ENCODE measurements at places on chromosomes 1 and 21.
A peak's percentile ranks its signal among the peaks of the same experiment; 100 is the strongest.

GRCh38 chr21:34939673-34940331, 109.3 kb downstream of the RUNX1 start:
- no peak for DNase-seq

GRCh38 chr1:68361346-68361910, 88.3 kb downstream of the RPE65 start:
- DNase-seq: no peak

GRCh38 chr1:200343874-200344273, 66.0 kb downstream of the ZNF281 start:
- DNase-seq: no peak

- no peak for DNase-seq
Observed at GRCh38 chr1:116488071-116488470, 82.8 kb downstream of the CD58 start.

DNA sequence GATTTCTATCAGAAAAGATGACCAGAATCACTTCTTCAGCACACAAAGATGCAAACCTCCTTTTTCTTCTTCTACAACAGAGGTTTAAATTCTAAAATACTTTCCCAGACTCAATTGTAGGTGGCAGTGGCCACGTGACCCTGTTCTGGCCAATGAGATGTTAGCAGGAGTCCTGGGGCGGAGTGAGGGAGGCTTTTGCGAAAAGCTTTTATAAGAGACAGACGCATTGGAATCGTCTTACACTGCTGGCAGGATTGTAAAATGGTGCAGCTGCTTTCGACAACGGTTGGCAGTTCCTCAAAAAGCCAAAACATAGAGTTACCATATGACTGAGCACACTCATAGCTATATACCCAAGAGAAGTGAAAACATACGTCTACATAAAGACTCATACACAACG, 87.0 kb upstream of the MAGI3 start:
- DNase-seq: no peak

DNA sequence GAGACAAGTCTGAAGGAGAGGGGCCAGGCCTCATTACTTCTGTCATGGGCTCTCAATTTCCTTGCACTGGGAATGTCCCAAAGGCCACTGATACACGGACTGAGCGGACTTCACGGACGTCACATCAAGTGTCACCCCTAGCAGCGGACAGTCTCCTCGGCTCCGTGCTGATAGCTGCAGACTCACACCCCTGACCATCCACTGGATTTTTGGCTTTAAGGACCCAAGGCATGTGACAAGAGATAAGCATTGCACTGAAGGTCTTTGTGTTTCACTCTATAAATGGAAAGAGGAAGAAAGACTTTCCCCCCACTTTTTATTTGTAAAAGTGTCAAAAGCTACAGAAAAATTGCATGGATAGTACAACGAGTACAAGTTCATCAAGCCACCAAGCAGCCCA, 200.4 kb upstream of the FGGY start:
- no peak for DNase-seq

DNA sequence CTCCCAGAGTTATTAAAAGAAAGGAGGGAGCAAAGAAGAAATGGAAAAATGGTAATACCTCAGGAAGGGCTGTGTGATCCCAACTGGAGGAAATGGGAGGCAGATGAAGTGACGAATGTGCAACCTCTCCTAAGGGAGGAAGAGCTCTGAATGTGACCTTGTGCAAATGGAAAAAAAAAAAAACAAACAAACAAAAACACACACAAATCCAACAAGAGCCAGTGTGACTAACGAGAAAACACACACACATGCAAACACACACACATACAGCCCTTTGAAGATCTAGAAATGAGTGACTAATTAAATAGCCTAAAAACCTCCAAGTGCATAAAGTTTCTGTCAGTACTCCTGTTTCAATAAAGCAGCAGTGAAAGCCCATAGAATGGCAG, 49.0 kb downstream of the CCN1 start:
- no peak for DNase-seq

DNA sequence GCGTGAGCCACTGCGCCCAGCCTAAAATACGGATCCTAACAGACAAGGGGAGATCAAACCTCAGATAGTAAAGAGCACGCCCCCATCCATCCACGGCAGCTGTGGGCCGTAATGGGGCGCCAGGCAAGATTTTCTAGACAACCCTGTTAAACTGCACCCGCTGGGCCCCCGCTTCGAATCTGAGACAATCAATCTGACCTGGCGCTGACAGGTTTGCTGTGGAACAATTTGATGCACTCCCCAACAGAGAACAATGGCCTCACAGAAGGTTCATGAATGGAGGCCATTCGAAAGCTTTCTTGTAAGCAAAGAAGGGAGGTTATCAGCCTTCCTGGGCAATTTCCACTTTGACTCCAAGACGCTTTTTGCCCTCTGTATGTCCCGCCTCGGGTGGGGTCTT, 30.5 kb downstream of the CLSTN1 start:
- no peak for DNase-seq

- DNase-seq: no peak
Observed at GRCh38 chr1:155254228-155254713, 1.0 kb downstream of the ENTREP3 start.

DNA sequence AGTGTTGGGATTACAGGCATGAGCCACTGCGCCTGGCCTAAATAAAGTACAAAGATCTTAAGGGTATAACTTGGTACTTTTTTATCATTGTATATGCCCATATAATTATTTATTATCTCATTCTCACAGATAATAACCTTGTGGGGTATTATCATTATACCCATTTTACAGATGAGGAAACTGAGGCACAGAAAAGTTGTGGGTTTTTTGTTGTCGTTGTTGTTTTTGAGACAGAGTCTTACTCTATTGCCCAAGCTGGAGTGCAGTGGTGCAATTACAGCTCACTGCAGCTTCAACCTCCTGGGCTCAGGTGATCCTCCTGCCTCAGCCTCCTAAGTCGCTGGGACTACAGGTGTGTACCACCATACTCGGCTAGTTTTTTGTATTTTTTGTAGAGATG, 4.1 kb downstream of the CGN start:
- DNase-seq: no peak

- DNase-seq: peak; percentile 66
Observed at GRCh38 chr1:147504801-147505311, 36.4 kb upstream of the BCL9 start.

GRCh38 chr1:203480084-203480483, 4.5 kb downstream of the PRELP start:
- DNase-seq: no peak

DNA sequence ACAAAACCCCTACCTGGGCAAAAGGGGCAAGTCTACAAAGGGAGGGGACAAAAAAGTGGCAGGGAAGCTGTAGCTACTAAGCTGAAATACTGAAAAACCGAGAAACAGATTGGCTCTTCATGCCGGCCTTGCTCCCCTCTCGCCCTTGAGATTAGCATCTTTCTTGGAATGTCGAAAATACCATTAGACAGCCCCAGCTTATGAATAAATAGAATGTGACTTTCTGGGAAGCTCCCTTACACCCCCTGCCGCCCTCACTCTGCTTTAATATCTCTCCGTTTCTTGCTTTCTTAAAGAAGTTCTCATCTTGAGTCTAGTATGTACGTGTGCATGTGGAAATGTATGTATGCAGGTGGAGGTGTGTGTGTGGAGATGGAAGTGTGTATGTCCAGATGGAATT, 14.1 kb downstream of the TRAF3IP3 start:
- no peak for DNase-seq

DNA sequence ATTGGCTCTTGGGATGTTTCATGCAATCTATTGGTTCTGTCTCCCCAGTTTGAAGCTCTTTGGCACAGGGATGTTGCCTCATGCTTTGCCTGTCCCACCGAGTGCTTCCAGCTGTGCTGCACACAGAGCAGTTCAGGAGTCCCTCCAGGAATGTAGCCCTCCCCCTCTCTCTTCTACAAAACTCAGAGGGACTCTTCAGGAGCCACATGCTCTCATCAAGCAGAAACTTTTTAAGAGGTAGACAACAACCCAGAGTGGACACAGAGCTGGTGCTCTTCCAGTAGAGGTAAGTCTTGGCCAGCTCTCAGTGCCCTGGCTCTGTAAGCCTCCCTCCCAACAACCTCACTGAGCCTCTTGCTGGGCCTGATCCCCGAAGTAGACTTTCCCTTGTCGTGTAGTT, 11.6 kb upstream of the ZNF697 start:
- no peak for DNase-seq

DNA sequence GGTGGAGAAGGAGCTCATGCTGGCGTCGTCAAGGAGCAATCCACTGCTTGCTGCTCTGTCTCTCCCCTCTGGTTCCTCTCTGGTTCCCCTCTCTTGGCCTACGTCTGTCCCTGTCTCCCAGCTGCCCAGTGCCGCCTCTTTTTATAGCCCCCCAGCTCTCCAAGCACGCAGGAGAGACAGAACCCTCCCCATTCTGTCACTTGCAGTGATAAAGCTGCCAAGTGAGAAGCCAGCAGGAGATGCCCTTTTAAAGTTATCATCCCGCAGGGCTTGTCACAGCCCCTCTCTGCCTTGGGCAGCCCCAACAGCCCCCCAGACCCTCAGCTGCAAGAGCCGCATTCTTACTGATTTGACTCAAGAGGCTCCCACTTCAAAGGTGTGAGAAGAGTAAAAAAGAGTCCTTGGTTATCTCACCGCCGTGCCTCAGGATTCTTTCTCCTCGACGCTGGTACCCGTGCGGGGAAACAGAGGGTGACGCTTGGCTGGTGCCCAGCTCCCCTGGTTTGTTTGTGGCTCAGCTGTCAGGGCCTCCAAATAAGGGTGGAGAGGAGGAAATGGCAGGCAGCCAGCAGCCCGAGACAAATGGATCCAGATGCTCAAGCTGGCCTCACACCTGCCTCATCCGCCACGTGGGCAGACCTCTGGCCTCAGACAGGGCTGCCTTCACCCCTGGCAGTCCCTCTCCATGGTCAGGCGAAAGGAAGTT, at the start of gene NPPA:
Gene NPPA, minus strand, starts transcription at position 117 of the 706 bp plus-strand sequence. Its CDS starts 99 bp downstream, at position 18.
- no peak for DNase-seq

DNA sequence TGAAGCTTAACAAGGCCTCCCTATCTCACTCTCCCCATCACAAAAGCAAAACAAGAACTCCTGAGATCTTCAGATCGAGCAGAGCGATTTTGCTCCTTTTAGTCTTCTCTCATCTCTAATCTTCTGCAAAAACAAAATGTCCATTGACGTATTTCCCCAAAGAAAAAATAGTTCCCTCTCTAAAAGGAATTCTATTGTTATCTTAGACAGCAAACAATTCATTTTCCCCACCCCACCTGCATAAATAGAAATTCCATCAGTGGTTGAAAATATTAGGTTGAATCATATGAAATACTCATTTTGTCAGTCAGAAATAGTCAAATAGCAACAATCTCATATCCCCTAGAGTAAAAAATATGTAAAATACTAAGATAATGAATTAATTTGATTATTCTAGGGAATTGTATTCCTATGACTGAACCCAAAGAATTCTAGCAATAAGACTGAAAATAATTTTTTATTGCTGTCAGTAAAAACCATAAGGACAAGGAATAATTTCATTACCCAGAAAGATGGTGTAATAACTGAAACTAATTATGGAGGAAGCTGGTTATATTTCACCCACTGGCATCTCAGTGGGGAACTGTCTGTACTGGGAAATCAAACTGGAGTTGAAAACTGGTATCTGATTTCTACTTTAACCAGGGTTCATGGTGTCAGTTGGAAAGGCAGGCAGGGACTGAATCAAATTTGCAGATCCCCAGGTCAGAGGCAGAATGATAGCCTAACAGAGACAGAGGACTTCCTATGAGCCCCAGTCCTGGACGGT, 51.3 kb downstream of the RHOU start:
- DNase-seq: no peak

DNA sequence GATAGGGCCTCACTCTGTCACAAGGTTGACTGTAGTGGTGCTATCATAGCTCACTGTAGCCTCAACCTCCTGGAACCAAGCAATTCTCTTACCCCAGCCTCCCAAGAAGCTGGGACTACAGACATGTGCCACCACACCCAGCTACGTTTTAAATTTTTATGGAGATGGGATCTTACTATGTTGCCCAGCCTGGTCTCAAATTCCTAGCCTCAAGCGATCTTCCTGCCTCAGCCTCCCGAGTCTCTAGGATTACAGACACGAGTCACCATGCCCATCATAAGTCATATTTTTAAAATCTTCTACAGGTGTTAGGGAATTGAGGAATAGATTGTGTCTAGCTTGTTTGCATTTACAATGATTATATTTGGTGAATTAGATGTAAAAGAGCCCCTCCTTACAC, 127.0 kb downstream of the CCDC185 start:
- DNase-seq: no peak

- DNase-seq: no peak
Observed at GRCh38 chr1:172341697-172342096, 78.8 kb upstream of the C1orf105 start.

- DNase-seq: no peak
Observed at GRCh38 chr1:17016317-17016661, 4.6 kb upstream of the ATP13A2 start.

DNA sequence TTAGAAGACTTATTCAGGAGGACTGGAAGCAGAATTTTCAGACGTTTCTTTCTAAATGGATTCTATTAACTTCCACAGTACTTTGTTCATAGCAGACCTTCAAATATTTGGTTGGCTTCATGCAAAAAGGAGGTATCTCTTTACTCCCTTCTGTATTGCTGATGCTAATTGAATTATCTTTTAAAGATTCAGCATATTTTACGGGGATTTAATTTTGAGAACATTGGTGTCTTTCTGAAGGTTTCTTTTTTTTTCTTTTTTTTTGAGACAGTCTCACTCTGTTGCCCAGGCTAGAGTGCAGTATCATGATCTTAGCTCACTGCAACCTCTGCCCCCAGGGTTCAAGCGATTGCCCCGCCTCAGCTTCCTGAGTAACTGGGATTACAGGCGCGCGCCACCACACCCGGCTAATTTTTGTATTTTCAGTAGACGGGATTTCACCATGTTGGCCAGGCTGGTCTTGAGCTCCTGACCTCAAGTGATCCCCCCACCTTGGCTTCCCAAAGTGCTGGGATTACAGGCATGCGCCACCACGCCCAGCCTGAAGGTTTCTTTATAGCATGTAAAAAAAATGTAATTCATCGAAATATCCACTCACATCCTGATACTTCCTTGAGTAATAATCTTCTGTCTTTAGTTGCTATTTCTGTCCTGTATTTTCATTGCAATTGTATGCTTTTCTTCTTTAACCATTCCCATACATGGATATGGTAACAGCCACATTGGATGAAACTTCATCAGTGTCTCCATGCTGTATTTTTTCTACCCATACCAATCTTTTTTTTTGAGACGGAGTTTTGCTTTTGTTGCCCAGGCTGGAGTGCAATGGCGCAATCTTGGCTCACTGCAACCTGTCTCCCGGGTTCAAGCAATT, 14.5 kb downstream of the CNST start:
- DNase-seq: no peak

DNA sequence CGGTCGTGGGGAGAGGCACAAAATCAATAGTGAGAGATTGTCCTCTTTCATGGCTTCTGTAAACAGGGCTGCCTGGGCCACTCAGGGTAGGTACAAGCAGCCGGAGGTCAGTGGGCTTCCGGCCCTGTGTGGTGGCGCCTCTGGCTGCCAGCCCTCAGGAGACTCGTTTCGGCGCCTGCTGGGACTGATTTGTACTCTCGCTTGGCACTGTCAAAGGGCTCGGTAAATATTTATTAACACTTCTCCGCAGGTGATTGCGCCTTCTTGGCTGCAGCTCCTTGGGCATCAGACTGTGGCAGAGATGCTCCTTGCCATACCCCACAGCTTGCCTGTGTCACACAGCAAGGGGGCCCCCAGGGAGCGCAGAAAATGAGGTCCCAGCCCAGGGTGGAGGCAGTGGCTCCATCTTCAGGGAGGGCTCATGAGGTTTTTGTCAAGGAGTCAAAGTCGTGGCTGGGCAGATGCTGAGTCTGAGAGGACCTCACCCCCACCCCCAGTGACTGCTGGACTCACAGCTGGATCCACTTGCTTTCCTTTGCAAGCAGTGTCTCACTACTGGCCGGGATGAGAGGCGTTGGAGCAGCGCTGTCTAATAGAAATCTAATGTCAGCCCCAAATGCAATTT, 262.5 kb downstream of the GRIK3 start:
- no peak for DNase-seq

- no peak for DNase-seq
Observed at GRCh38 chr1:71777094-71777493, 505.2 kb downstream of the NEGR1 start.

Data from right kidney (tissue), 9 donors.